ENCODE measurements at places on chromosomes 3 and 15. TPM values are rescaled to one million over a fixed set of nuclear protein-coding genes. Genes with fewer than 3 reads are reported as not detected.
A peak's percentile ranks its signal among the peaks of the same experiment; 100 is the strongest.

- DNase-seq = no peak
These were observed 143.4 kb downstream of the ANXA2 start for GRCh38 chr15:60254416-60254815.

GRCh38 chr3:133812872-133813271, 7.3 kb downstream of the SRPRB start:
- no peak for DNase-seq

DNA sequence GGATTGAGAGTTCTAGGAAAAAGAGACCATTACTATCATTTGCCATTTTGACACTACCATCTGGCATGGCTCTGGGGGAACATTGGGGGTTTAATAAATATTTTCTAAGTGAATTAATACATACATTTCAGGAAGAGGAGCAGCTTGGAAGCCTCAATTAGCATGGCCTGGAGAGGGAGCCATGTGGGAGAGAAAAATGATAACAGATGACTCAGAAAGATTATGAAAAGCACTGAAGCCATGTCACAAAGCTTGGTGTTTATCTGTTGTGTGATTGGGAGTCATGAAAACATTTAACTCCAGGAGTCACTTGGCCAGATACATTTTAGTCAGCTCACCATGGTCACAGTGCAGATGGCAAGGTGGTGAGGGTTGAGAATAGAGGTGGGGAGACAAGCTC, 121.0 kb downstream of the SSR3 start:
- no peak for DNase-seq

- DNase-seq = no peak
These were observed 756 bp upstream of the RMDN3 start for GRCh38 chr15:40755812-40756208.

Gene GXYLT2
- 16.2 TPM for total RNA-seq

DNA sequence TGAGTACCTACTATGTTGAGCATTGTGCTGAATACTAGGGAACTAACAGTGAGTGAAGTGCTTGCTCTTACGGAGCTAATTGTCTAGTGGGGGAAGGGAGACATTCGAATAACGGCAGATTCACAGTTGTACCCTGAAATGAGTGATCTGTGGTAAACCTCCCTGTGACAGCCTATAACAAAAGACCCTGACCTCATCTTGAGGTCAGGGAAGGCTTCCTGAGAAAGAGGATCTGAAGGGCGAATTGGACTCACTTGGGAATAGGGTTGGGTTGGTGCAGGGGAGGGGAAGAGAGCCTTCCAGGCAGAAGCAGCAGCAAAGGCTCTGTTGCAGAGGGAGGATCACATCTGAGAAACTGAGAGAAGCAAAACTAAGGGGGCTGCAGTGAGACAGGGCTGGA, 13.2 kb downstream of the HPS3 start:
- no peak for DNase-seq

Gene CRTAP
- total RNA-seq = 95.1 TPM

Gene CNTN4
- total RNA-seq = 1.2 TPM

Gene KCNAB1
- 2.4 TPM for total RNA-seq

DNA sequence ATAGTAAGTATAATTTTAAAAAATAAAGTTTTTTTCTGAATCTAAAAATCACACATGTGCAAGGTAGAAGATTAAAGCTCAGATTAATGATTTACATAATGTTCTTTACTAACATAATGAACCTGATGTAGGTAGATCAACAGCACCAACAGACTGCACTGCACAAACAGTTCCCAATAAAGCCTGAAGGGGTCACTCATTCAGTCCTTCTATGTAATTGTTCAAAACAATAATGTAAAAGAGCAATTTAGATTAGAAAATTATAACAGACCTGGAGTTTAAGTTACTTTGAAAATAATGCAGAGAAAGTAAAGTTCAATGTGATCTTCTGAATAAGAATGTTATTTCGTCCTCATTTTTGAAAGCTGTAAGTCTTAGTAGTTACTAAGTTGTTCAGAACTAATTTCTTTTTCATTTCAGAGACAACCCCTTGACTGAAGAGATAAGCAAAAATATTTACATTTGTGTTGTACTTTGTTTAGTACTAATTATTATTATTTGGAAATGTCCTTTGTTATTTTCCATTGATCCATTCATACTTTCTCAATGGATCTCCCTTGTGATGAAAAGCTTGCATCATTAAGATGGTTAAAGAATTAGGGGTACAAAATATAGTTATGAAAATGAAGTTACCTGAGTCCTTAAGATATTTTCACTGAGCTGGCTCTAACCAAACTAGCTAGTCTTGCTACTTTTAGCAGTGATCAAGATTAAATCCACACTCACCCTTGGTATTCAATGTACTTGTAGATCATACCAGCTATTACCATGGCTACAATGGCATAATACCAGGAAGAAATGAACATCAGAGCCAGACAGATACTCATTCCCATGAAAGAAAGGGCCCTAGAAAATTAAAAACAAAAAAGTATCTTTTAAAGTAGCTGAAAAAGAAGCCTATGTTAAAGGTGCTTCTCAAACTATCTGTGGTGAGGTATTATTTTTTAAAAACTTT, 16.8 kb downstream of the EMC4 start:
- no peak for DNase-seq

Gene SV2B
- 2.8 TPM for total RNA-seq

DNA sequence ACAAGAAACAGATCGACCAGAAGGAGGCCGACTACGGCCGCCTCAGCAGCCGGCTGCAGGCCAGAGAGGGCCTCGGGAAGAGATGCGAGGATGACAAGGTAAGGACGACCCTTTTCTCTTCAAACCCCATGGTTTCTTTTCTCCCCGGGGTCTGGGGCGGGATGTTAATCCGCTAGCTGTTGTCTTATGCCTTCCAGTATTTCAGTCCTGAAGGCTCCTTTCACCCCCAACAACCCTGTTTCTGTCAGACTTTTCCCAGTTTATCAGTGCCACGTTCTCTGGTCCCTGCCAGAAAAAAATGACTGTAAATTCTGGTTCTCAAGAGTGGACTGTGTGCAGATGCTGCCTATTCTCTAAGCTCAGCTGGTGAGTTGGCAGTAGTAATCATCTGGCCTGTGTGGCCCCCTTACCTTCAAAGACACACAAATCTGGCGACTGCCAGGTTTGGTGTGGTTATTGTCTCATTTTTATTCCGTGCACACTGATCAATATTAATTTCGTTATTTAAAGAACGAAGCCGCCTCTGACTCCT, 806 bp downstream of the GOLM2 start:
- DNase-seq = no peak

GRCh38 chr15:57415602-57416001, 39.3 kb downstream of the CGNL1 start:
- DNase-seq = peak; percentile 84

DNA sequence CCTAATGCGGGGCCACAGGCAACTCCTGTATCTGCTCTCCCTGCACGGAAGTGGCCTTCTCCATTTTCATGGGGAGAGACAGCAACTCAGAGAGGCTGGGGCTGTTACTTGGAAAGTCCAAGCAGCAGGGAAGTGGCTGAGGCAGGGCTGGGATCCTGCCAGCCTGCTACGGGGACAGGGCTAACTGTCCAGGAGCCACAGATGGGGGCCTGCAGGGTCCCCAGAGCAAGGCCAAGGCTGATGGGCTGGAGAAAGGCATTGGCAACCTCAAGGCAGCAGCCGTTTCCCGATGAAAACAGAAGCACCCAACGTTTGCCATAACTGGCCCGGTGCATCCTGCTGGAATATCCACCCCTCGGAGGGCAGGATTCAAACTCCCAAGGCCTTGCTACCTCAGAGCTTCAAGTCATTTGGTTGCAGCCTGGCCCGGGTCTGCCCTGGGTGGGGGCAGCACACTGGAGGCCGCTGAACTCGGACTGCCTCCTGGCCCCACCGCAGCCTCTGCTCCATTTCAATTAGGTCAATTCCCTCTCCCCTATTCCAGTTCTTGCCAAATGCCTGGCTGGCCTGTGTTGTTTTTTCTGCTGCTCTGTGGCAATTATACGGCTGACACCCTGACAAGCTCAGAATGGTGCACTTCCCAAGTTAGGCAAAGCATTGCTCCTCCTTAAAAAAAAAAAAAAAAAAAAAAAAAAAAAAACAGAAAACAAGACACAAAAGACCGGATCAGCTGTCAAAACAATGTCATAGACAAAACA, 143.5 kb downstream of the NUP210 start:
- peak; percentile 48 for DNase-seq

Gene ZKSCAN7
- total RNA-seq = 2.6 TPM

GRCh38 chr3:33942483-33943150, 144.2 kb downstream of the PDCD6IP start:
- DNase-seq = no peak

DNA sequence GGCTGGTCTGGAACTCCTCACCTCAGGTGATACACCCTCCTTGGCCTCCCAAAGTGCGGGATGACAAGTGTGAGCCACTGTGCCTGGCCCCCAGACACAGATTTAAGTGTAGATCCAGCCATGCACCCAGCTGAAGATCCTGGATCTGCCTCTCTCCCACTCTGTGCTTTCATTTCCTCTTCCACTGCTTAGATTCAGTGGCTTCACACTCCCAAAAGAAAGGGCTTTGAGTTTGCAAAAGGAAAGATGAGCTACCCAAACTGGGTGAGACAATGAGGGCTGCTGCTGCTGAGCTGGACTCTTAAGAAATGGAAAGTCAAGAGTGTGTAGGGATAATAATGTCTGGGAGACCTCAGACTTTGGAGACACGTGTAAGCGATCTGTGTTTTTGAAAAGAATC, 45.5 kb downstream of the ISG20 start:
- no peak for DNase-seq

- DNase-seq = no peak
These were observed 186.4 kb downstream of the FAM43A start for GRCh38 chr3:194871864-194872668.

- DNase-seq = no peak
These were observed 251.5 kb downstream of the OPA1 start for GRCh38 chr3:193844472-193844871.

- DNase-seq = no peak
These were observed 51.1 kb upstream of the SEC22A start for GRCh38 chr3:123150449-123151215.

DNA sequence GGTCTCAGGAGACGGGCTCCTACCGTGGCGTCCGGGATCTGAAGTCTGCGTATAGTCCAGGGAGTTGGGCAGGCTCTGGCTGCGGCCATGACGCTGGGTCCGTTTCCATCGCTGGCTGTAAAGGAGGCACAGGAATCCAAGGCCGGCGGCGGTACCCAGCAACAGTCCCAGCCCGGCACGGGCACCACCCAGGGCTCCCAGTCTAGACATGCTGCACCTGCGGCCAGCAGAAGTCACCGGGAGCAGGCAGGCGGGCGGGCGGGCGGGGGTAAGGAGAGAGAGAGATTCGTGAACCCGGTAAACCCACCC, 526 bp downstream of the RMDN3 start:
- no peak for DNase-seq

Gene FES
- total RNA-seq = 11.9 TPM

Gene ECE2
- not detected for total RNA-seq

- peak; percentile 44 for DNase-seq
These were observed 51.0 kb upstream of the SSR3 start for GRCh38 chr3:156605686-156606605.

GRCh38 chr3:136247855-136248590, 2.1 kb upstream of the PCCB start:
- no peak for DNase-seq

Gene GABRR3
- not detected for total RNA-seq

DNA sequence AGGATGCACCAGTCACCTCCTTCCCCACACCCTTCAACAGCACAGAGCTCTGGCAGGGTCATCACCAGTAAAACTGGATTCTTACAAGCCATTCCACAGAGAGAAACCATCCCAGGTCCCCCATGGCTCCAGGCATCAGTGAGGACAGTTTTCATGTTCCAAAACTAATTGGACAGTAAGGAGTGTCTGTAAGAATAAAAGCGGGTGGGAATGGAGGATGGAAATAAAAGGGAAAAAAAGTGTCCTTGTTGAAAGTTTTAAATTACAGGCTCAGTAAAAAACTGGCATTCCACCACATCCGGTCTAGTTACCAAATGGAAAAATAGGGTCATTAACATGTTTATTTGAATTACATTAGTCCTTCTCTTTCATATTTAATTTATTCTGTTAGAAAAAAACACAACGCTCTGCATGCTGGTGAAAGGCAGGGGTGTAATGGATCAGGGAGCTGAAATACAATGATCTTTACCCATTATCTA, 117.4 kb downstream of the TIGIT start:
- no peak for DNase-seq

Gene NXPE3
- total RNA-seq = 47.9 TPM

- DNase-seq = no peak
These were observed 144.1 kb upstream of the PEX5L start for GRCh38 chr3:180180795-180181194.

Gene AADACL2
- total RNA-seq = not detected

DNA sequence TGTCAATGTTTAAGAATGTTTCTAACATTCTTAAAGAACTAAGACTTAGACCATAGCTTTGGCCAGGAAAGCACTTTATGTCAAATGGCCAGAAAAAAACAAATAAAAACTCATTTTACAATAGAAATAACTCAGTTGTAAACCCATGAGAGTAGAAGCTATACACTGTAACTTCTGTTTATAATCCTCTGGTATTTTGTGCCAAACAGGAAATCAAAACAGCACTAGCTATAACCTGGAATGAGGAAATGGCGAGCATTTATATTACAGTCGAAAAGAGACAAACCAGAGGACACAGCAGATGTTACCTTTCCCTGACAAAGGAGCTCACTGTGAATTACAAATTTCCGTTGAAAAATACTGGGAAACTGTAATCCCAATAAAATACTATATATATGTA, 10.3 kb downstream of the GK5 start:
- DNase-seq = no peak

- no peak for DNase-seq
These were observed 2.1 kb downstream of the CHST13 start for GRCh38 chr3:126525853-126526667.

DNA sequence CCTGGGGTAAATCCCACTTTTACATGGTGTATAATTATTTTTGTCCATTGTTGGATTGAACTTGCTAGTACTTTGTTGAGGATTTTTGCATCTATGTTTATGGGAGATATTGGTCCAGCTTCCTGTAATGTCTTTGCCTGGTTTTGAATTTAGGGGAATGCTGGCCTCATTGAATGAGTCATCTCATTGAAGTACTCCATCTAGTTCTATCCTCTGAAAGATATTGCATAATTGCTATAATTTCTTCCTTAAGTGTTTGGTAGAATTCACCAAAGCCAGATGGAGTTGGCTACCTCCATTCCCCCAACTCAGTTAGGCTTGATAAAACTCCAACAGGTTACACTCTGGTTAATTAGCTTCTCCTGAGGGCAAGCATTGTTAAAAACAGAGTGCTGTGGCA, 237.4 kb upstream of the TGFBR2 start:
- no peak for DNase-seq

All from left ventricle myocardium inferior (tissue), 1 donor.